Regular cardiac myocyte (primary cell): ENCODE measurements at places on chromosomes 1 and 21. TPM values are rescaled to one million over a fixed set of nuclear protein-coding genes. Genes with fewer than 3 reads are reported as not detected.

The FAM72C gene
- total RNA-seq, result 0.56 and 2.5 TPM in 2 replicates

The RAVER2 gene
- total RNA-seq, result 3.9 and 4.0 TPM in 2 replicates

The RGS8 gene
- 0.28 TPM in 1 of 2 replicates, not detected in the other for total RNA-seq

The KDF1 gene
- total RNA-seq, result 0.28 TPM in 1 of 2 replicates, not detected in the other

The EPHA2 gene
- 33.5 and 103 TPM in 2 replicates for total RNA-seq

The MASP2 gene
- total RNA-seq, result 0.19 TPM in 1 of 2 replicates, not detected in the other

The PLPPR4 gene
- total RNA-seq, result 5.2 and 18.9 TPM in 2 replicates

The CFHR5 gene
- total RNA-seq, result not detected in 2 replicates

The CLCA2 gene
- total RNA-seq, result 0.38 and 1.7 TPM in 2 replicates

The NR5A2 gene
- total RNA-seq, result under 0.01 and 0.19 TPM in 2 replicates

The PRPF38B gene
- 8.2 and 11.5 TPM in 2 replicates for total RNA-seq

The OR6K3 gene
- total RNA-seq, result not detected in 2 replicates

The TMEM240 gene
- total RNA-seq, result 1.5 and 3.7 TPM in 2 replicates

The ACTN2 gene
- total RNA-seq, result 0.56 and 0.77 TPM in 2 replicates

The HMGCS2 gene
- not detected in 2 replicates for total RNA-seq

The SH3BGR gene
- 3.3 and 6.8 TPM in 2 replicates for total RNA-seq

The CNIH3 gene
- 11.3 and 26.3 TPM in 2 replicates for total RNA-seq

The CDK18 gene
- 0.58 and 3.4 TPM in 2 replicates for total RNA-seq

The S100A16 gene
- total RNA-seq, result 126 and 297 TPM in 2 replicates

The VSIG8 gene
- not detected in 2 replicates for total RNA-seq

The KRTAP13-2 gene
- total RNA-seq, result not detected in 2 replicates

The OVAAL gene
- under 0.01 TPM in 1 of 2 replicates, not detected in the other for total RNA-seq

The PLA2G2D gene
- not detected in 2 replicates for total RNA-seq

The DYRK3 gene
- 24.7 and 29.9 TPM in 2 replicates for total RNA-seq

The TMEM61 gene
- total RNA-seq, result not detected in 2 replicates

The OR2AK2 gene
- 0.28 TPM in 1 of 2 replicates, not detected in the other for total RNA-seq

The TMEM79 gene
- total RNA-seq, result 1.3 and 1.4 TPM in 2 replicates

The SUSD4 gene
- under 0.01 TPM in 2 replicates for total RNA-seq

The FCRL1 gene
- total RNA-seq, result not detected in 2 replicates

The BNIPL gene
- total RNA-seq, result 0.28 and 0.38 TPM in 2 replicates

The CRP gene
- total RNA-seq, result not detected in 2 replicates

The SLC9C2 gene
- total RNA-seq, result 0.28 TPM in 1 of 2 replicates, not detected in the other

The UBE4B gene
- total RNA-seq, result 19.4 and 21.5 TPM in 2 replicates

The C1QA gene
- total RNA-seq, result not detected in 2 replicates

The SH2D2A gene
- 0.28 and 1.2 TPM in 2 replicates for total RNA-seq

The NUP210L gene
- total RNA-seq, result under 0.01 and 0.28 TPM in 2 replicates

The RXFP4 gene
- total RNA-seq, result under 0.01 TPM in 1 of 2 replicates, not detected in the other

The ROR1 gene
- 7.3 and 11.3 TPM in 2 replicates for total RNA-seq

The HLX gene
- total RNA-seq, result 9.6 and 18.9 TPM in 2 replicates

The RAB7B gene
- 3.1 and 3.7 TPM in 2 replicates for total RNA-seq

The HAO2 gene
- total RNA-seq, result not detected in 2 replicates

The PIK3R3 gene
- 4.5 and 5.0 TPM in 2 replicates for total RNA-seq

The NPPB gene
- 11.5 and 45.9 TPM in 2 replicates for total RNA-seq
